ENCODE measurements at places on chromosomes 2 and 18.

GRCh38 chr2:210302326-210302725 lies 12.6 kb downstream of the MYL1 start:
- DNase-seq = no peak

DNA sequence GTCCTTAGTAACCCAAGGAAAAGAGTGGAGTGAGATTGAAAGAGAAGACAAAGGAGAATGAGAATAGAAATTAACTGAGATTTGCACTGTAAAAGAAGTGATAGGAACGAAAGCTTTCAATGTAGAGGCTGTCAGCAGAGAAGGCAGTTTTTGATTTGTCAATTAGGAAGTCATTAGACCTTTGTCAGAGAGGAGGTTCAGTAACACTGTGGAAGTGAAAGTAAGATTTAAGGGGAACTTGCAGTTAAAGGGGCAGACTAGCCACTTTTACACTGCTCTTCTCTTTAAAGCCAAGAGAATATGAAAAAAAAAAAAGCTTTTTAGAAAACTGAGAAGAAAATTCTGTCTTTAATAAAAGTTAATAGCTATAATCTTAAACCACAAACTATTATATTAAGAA lies 11.5 kb upstream of the KYNU start:
- DNase-seq = no peak

- no peak for DNase-seq
These were observed 102.2 kb downstream of the DLGAP1 start for GRCh38 chr18:4352746-4353551.

GRCh38 chr18:61922435-61922834 lies 29.6 kb upstream of the RNF152 start:
- DNase-seq = no peak

- DNase-seq = no peak
These were observed 691.1 kb upstream of the PIK3C3 start for GRCh38 chr18:41263956-41264355.

DNA sequence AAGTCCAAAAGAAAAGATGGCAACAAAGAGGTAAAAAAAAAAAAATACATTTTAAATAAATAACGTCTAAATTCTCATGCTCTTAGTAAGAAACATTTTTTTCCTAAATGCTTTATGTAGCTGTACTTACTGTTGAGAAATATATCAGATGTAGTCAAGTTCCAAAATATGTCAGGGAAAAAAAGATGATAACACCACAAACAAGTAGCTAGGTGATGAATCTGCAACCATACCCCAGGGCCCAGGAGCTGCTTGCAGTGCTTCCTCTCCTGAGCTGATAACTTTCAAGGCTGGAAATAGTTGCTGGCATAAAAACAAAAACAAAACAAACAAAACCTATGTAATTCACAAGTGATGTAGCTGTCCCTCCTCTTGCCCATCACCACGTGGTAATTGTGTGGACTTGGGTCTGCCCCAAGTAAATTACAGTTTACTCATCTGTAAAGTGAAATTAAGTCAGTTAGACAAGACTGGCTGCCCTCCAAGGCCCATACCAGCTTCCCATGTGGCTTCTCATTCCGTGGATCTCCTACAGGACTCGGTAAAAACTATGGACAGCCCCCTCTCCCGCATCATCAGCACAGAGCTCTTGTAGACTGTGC lies 82.6 kb downstream of the SP100 start:
- DNase-seq = no peak

DNA sequence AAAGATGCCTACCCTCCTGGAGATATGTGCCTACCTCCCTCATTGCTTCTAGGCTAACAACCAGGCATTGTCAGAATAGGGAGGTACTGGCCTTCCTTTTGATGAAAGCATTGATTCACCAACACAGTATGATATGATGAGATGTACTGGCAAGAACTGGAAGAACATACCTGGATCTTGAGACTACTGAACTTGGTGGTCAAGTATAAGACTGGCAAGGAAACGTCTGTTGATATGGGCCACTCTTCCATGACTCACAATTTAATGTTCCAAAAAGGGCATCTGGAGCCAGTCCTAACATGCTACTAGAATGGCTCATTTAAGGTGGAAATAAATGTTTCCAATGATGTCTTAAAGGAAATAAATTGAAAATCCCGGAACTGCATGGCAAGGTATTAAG lies 18.1 kb downstream of the DTNB start:
- DNase-seq = no peak

DNA sequence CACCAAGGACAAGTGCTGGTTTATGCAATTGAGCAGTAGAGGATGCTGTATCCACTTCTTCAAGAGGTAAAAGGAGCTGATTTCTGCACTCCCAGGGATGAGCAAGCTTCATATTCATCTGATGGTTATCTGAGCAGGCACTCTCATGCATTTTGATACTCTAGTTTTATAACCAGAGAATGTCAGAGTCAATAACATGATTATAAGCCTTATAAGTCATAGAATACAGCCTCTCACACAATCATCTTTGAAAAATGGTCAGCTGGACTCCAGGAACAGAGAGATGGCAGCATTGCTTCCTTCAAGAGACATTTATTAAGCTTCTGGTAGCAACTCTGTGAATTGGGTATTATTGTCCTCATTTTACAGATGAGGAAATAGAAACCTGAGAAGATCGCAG lies 167.1 kb downstream of the SLC8A1 start:
- no peak for DNase-seq

GRCh38 chr18:46215902-46216723 lies 111.9 kb downstream of the HAUS1 start:
- DNase-seq = no peak

DNA sequence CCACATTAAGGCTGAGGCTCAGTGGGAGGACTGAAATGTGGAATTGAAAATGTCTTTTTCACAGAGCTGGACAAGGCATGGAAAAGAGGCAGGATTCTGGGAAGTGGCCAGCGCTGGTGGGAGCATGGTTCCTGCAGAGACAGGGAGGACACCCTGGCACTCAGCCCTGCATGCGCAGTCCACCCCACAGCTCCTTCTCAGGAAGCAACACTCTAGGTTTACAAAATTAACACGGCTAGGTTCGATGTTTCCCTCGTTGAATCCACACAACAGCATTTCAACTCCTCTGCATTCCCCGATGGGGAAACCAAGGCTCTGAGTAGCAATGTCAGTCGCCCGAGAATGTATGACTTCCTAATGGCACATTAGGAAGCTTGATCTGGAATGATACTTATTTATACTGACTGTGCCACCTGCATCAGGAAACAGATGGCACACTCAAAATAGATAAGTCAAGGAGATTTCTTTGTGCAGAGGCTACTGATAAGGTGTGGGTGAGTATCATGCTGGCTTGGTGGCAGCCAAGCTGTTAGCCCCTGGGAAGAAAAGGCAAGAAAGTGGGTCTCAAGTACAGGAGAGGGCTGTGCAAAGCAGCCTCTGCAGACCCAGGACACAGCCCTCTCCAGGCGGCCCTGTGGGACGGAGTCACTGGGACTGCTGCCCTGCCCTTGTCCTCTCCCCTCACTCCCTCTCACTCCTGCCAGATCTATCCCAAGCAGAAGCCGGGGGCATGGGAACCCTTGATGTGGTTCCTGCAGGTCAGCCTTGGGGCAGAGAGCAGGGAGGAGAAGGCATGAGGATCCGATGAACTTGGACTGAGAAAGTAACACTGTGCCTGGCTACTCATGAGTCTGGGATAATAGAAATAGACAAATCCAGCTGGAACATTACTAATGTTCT lies 158.4 kb upstream of the FHL2 start:
- DNase-seq = no peak

Measured in activated CD4-positive, alpha-beta T cell treated with anti-CD3 and anti-CD28 coated beads, Interleukin-2, amount 50 U/mL, for 48 hours (primary cell).